ENCODE measurements at places on chromosomes 3 and 15.

DNA sequence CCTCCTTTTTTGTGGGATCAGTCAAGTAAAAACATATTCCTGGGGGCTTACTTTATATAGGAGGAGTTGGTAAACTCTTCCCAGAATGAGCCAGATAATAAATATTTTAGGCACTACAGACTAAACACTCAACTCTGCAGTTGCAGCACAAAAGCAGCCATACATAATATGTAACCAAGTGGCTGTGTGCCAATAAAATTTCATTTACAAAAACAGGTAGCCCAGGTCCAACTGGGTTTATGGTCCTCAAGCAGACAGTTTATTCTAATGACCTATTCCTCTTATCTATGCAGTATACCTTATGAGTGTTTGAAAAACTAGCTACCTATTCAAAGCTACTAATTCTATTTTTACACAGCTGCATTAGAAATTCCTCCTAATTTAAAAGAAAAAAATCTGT, 61.8 kb downstream of the FAIM start:
- no peak for DNase-seq

DNA sequence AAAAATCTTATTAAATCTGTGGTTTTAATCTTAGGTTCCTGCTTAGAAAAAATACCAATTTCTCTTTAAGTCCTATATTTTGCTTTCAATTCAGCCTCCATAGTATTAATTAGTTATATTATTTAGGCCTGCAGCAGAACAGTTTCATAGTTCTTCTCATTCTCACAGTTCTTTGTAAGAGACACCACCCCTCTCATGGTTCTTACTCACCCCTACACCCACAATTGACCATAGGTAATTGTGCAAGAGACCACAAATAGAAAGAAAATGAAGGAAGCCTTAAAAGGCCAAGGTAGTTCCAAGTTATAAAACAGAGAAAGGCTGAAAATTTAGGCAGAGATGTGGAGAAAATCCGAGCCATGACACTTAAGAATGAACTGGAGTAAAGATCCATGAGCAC, 415.3 kb downstream of the TIGIT start:
- DNase-seq, result no peak

- DNase-seq, result no peak
These were observed 27.0 kb downstream of the PLXNB1 start for GRCh38 chr3:48402907-48403306.

DNA sequence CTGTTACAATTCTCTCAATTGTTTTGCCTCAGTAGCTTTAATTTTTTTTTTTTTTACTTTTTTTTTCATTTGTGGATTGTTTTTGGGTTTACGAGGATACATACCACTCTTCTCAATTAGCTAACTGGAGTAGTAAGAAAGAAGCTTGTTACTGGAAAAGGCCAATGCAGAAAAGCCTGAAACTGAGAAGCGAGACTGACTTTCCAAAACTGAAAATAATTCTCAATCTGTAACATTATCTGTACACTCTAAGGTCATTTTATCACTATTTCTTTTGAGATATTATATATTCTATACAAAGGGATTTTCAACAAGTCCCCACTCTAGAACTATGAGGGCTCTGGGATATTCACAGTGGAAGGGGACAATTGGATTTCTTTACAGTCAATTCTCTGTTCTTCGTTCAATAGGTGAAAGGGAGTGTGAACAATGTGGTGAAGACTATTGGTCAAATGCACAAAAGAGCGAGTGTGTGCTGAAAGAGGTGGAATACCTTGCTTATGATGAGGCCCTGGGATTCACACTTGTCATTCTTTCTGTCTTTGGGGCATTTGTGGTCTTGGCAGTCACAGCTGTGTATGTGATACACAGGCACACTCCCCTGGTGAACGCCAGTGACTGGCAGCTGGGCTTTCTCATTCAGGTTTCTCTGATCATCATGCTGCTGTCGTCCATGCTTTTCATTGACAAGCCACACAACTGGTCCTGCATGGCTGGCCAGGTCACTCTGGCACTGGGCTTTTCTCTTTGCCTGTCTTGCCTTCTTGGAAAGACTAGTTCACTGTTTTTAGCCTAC, 83.9 kb upstream of the KCNAB1 start:
- DNase-seq, result no peak

- DNase-seq, result no peak
These were observed 309.0 kb downstream of the ULK4 start for GRCh38 chr3:41652931-41653330.

GRCh38 chr3:124410471-124410870, 319.8 kb upstream of the UMPS start:
- no peak for DNase-seq

DNA sequence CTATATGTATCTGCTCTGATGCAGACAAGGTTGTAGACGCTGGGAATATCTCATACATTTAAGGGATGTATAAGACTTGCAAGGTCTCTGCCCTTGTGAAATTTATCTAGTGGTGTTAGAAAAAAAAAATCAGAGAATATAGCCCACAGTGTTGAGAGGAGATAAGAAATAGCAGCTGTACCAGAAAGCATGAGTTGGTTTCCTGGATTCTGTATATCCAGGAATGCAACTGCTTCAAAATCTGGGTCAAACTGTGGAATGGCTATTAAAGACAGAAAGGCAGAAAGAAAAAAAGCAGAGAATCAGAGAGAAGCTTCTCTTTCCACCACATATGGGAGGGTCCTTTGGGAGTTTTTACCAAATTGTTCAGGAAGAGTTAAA, 1.5 kb upstream of the TMEM212 start:
- no peak for DNase-seq

DNA sequence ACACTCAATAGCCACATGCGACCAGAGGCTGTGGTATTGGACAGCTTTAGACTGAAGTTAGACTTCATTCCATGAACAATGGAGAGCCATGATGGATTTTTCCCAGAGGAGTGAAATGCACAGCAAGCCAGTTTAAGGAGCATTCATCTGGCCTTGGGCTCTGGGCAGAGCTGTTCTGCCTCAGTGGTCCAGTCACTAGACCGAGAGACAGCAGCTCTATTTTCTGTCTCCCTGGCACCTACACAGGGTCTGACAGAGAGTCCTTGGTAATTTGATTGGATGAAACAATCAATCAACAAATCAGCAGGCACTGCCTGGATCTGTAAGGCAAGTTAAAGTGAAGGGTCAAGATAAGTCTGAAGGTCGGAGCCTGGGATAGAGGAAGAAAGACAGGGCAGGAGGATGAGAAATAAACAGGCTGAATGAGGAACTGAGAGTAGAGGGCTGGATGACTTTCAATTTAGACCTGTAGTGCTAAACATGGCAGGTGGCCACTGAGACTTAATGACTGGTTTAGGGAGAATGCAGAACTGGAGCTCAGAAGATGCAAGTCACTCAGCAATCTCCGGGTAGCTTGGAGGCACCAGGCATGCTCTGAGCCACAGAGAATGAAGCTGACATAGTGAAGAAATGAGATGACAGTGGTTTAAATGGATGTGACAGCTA, 98.5 kb upstream of the SLC25A36 start:
- no peak for DNase-seq

- no peak for DNase-seq
These were observed 3.9 kb downstream of the CPOX start for GRCh38 chr3:98589331-98590036.

- DNase-seq, result no peak
These were observed 466.2 kb upstream of the ADAMTS9 start for GRCh38 chr3:65153850-65154512.
